Activated T-cell treated with anti-CD3 and anti-CD28 coated beads, Interleukin-2, amount 50 U/mL, for 72 hours (primary cell): ENCODE measurements at places on chromosomes 16 and 17. TPM values are rescaled to one million over a fixed set of nuclear protein-coding genes. Genes with fewer than 3 reads are reported as not detected.

DNA sequence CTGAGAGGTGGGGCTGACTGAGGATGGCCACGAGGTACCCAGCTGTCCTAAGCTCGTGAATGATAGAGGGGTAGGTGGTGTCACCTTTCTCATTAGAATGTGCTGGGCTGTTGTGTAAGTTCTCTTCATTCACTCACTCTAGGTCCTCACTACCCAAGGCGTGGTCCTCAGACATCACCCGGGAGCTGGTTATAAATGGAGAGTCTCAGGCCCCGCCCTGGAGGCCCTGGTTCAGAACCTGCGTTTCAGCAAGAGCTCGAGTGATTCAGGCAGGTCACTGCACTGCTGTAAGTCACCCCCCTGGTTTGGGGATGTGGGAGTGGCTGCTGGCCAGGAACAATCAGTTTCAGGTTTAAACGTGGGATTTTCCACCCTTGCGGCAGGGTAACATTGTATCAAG is 139.8 kb downstream of the FOXL1 start:
- DNase-seq, result no peak

DNA sequence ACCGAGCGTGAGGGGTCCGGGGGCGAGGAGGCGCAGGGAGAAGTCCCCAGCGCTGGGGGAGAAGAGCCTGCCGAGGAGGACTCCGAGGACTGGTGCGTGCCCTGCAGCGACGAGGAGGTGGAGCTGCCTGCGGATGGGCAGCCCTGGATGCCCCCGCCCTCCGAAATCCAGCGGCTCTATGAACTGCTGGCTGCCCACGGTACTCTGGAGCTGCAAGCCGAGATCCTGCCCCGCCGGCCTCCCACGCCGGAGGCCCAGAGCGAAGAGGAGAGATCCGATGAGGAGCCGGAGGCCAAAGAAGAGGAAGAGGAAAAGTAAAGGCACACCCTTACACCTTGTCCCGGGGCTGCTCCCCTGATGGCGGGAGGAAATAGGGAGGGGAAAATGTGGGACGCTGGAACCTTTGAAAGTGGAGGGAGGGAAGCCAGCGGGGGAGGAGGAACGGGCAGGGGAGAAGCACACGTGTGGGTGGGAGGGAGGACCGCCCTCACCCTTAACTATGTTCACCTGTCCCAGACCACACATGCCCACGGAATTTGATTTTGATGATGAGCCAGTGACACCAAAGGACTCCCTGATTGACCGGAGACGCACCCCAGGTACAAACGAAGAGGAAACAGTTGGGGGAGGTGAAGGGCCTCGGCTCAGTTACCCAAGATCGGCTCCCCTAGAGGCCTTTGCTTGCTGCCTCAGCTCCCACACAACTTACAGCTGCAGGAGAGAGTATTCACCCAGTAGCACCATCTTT is 916 bp downstream of the PAGR1 start:
- peak; percentile 68 for DNase-seq

The KLHL36 gene
- 69.5 TPM for total RNA-seq

The PRSS53 gene
- 6.2 TPM for total RNA-seq

DNA sequence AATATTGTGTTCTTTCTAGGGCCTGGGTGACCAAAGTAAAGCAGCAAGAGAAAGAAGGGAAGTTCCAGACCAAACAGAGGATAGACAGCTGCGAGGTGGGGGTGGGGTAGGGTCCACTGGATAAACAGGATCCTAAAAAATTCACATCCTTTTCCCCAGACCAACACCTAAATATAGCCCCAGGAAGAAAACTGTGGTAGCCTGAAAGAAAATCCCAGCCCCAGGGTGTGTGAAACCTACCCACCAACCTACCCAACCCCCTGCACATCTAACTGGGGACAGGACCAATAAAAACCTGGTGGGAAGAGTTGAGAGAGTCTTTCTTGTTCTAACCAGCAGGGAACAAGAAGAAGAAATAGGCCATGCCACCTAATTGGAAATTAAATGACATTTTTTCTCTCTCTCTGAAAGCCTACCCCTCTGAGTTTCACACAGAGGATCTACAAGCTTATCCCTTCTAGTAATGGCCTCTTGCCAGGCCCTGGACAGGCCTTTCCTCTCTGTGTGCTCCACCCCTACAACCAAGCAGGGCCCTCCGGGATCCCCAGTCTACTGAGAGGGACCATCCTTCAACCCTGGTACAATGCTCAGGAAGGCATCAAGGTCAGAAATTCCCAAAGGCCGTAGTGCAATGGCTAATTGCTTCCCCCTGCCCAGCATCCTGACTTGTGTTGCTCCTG is 12.0 kb downstream of the MYO18A start:
- no peak for DNase-seq
